Astrocyte (in vitro differentiated cells and primary cell): ENCODE measurements at places on chromosomes 16 and 17.

- DNase-seq, result peak; percentile 35
Observed at GRCh38 chr17:40021451-40021971, 6.3 kb downstream of the CSF3 start.

GRCh38 chr16:27924411-27925118, 138.9 kb downstream of the GSG1L start:
- no peak for DNase-seq

DNA sequence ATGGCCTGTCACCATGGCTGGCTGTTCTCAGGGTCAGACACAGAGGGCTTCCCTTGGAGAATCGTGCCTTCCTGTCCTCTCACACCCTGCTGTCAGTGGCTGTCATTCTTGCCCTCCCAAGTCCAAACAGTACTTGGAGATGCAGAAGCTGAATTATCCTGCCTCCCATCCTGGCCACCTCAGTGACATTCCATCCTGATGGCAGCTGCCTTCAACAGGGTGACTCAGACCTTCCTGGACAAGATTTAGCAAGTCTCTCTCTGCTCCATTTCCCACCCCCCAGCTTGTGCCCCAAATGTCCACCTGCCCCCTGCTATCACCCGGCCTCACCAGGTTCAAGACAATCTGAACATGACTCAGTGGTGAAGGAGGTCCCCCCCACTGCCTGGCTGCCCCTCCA, 4.8 kb upstream of the KRT36 start:
- DNase-seq, result peak; percentile 25

GRCh38 chr17:48997827-48998586, 822 bp downstream of the IGF2BP1 start:
- DNase-seq, result no peak

DNA sequence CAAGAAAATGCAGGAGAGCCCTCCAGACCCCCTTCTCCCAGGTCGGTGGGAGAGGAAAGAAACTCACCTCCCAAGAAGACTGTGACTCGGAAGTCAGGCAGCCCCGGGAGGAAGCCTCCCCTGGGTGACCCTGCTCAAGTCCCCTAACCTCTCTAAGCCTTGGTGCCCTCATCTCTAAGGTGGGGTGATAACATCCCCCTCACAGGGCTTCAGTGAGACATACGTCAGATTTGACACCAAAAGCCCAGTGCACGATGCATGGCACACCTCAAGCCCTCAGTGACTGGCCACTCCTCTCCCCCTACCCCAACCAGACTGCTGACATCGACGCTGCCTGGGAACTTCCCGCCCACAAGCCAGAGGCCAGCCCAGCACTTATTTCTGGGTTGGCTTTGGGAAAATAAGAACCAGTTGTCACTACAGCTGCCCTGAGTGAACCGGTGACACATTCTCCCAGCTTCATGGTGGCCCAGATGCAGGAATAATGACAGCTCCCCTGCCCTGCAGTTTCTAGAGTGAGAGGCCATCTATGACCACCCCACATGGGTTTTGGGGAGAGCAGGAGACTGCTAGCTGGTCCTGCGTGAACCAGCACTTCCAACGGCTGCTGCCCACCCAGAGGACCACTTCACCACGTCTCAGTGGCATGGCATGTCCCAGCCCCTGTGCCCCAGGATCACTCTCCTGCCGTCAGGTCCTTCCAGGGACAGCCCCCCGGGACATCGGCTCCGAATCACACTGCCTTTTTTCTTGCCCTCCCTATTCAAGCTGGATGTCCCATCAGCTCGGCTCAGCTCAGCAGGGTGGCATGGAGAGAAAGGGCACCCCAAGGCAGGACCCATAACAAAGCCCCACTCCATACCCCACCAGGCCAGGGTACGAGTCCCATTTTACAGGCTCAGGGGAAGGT, 9.5 kb downstream of the KNOP1 start:
- no peak for DNase-seq

DNA sequence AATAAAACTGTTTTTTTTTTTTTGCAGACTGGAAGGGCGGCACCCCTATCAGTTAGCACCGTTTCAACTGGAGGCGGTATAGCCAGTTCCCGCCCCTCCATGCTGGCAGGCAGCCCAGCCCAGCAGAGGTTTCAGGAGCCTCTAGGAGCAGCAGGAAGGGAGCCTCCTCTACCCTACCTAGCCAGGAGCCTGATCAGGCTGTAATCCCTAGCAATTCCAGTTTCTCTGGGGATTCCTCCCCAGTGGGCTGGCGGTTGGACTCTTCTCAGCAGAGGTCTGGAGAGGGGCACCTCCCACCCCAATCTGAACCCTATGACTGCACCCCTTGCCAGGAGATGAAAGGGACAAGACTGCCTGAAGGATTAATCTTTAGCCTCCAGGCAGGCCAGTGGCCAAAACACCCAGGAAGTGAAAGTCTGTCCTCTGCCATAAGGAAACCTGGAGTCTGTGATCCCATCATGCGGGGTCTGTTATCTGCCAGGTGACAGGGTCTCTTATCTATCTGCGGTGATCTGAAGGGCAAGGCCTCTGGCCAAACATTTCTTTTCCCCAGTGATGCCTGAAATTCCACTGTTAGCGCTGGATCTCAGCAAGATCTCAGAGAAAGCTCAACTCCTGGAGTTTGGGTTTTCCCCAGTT, 4.9 kb upstream of the CDH1 start:
- DNase-seq, result peak; percentile 20
